CD4-positive, alpha-beta memory T cell (primary cell): ENCODE measurements at places on chromosomes 16 and 17.
A peak's percentile ranks its signal among the peaks of the same experiment; 100 is the strongest.

DNA sequence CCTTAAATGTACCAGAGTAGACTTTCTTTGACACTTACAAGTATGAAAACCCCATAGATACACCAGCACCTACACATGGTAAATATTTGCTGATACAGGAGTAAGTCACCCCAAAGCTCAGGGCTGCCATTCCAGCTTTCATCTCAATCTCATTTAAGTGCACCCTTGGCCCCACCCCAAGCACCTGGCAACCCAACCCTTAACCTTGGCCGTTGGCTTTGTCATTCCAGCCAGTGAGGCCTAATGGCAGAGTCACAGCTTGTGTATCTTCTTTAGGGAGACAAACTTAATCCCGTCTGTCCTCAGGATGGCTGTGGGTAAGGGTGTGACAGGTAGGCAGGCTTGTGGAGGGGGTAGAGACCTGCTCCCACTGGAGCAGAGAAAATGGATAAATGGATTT is 31.5 kb upstream of the TMEM220 start:
- DNase-seq, result no peak

DNA sequence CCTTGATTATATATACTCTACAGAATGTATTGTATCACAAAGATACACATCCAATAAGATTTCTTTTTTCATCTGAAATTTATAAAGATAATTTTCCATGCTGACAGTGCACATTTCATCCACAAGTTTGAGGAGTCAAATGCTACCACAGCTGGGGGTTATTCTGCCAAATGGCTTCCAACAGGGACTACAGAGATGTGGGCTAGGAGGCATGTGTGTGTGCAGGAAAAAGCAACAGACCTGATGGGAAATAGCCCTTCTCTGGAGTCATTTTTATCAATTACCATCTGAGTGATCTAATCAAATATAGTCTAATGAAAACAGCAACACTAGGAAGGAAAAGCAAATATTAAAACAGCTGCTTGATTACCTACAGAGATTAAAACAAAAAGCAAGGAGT is 290.5 kb downstream of the CEP112 start:
- DNase-seq, result no peak

DNA sequence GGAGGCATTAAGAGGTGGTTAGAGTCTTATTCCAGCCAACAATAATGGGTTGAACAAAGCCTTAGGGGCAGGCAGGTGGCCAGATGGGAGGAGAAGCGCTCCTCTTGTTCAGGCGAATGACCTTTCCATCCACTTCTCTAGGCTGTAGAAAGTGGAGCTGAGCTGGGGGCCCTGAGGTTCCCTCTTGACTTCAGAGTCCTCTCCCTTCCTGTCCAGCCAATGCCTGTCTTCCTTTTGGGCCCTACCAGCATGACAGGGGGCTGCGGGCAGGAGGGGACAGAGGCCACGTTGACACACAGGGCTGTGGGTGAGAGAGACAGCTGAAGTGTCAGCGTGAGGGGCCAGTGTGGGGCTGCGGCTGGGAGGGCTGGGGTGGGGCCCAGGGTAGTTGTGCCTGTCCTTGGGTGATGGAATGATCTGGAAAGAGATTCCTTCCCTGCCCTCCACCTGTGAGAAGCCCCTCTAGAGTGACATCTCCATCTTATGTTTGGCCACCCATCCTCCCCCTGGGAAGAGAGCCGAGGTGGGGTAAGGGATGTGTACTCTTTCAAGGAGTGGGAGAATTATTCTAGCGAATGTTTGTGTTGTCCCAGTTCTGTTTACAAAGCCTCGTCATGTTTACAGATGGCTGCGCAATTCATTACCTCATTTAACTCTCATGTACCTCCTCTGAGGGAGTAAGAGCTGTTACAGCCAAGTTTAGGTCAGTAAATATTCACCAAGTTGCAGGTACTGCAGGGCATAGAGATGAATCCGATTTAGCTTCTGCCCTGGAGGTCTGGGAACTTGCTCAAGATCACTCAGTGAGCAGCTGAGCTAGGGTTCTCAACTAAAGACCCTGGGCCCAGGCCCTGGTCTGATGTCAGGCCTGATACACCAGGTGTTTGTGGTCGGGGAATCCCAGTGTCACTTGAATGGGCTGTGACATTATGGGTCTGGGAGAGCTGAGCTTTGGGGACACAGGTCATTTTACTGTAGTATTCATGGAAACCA is 3.3 kb downstream of the ERBB2 start:
- no peak for DNase-seq

- no peak for DNase-seq
These were observed 6.1 kb upstream of the RPL13 start for GRCh38 chr16:89554343-89554742.

DNA sequence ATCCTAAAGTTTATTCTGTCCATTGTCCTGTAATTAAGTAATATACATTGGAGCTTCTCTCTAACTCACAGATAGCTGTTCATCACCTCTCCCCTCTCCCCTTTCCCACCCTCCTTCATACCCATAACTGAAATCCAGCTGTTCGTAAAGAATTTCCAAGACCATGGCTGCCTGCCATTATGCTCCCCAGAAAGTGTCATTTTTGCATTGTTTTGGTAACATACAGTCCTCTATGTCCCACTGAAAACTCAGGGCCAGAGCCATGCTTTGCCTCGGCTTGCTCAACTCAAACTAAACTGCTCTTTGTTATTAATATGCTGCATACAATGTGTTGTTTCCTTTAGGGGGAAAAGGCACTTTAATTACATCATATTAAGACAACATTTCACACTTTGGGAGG is 132.0 kb downstream of the MRTFB start:
- no peak for DNase-seq

DNA sequence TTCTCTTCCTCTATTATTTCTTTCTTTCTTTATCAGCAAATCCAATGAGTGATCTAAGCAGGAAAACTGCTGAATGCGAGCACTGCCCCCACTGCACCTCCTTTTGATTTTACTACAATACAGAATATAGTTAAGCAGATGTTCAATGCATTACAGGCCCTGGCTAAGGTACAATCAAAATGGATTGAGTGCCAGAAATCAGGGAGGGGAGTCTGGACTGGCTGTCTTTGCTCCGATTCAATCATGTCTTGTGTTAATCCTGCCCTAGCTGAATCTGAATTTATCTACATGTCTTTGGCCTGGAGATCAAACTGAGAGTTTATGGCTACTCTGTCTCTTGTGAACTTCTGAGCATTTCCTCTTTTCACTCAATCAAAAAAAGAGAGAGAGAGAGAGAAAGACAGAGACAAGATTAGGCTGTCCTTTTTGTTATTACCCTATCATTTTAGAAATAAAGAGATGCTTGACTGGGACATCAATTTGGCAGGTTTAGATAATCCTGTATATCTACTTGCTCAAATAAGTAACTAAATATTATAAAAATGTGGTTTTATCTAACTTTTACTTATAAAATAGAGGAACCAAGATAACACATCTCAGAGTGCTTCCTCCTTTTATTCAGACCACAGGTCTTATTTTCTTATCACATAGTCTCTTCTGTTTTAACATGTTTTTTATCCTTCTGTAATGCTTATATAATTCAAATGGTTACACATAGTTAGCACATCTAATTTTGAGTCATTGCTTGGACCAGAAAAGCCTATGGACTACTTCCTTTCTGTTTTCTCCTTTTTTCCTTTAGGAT is 656.2 kb downstream of the KCNJ2 start:
- no peak for DNase-seq

DNA sequence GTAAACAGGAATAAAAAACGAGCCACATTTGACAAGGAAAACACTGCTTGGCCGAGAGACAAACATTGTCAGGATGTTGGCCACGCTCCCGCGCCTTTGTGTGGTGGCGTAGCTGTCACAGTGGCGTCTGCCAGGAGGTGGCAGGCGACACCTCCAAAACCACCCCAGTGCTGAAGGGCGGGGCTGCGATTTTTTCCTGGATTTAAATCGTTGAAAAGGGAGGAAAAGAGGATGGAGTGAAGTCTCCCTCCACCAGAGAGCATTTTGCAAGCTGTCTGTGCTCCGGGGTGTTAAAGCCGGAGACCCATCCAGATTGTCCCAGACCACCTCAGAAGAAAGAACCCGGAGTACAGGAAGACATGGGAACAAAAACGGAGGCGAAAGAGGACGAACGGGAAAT is 12.7 kb downstream of the MRM3 start:
- DNase-seq, result peak; percentile 35

GRCh38 chr17:32265192-32265923 is at the start of gene RHBDL3:
TSS of gene RHBDL3 (plus strand) at chr17:32265832. CDS start at chr17:32266190, 358 bp downstream.
- DNase-seq, result peak; percentile 8

DNA sequence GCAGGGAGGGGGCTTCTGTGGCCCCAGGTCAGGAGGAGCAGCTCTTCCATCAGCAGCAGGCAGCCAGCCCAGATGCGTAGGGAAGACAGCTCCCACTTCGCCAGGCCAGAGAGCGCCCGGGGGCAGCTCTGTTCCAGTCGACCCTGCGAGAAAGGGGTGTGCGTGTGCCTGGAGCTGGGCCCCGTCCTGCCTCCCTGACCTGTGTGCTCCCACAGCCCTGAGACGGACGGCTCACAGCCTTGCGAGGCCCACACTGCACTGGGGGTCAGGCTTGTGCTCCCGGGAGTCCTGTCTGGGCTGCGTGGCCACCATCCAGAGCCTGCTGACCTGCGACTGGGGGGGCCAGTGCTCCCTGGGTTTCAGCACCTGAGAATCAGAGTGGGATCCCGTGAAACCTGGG is 469 bp upstream of the MSLN start:
- no peak for DNase-seq

- DNase-seq, result no peak
These were observed 116.9 kb upstream of the CDH13 start for GRCh38 chr16:82509691-82510430.
